Stimulated activated CD8-positive, alpha-beta memory T cell treated with anti-CD3 and anti-CD28 coated beads, Interleukin-2, amount 100 ng/mL, for 1 hour (primary cell): ENCODE measurements at places on chromosomes 2 and 18.

DNA sequence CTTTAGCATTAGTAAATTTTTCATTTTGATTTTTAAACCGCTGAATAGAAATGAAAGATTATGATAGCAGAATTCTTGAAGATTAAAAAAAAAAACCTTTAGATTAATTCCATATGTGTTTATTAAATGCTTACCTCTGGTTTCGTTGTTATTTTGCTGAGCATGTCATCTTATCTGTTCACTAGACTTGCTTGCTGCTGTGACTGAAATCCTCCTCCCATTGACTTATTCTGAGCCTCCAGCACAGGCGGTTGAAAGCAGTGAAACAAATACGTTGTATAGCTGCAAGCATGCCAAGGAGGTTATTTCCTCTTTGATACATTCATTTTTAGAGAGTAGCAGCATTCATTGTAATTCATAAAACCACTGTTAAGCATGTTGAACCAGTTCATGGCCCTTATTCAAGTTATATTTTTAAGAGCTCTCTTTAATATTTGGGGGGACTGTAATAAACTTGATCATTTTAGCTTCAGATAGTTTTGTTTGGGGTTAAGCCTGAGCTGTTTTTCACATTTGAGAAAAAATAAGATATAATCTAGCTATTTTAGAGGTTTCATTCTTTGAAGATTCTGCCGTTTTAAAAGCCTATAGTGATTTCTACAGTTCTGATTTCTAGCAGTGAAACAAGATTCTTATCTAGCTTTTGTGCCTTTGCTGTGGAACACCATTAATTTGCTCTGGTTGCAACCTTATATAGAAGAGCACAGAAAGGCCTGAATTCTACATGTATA is at the start of gene HTR2B:
Gene HTR2B (minus strand): TSS at position 205 of the 731 bp plus-strand sequence. CDS start 1,278 bp downstream, outside the sequence.
- DNase-seq, result no peak

DNA sequence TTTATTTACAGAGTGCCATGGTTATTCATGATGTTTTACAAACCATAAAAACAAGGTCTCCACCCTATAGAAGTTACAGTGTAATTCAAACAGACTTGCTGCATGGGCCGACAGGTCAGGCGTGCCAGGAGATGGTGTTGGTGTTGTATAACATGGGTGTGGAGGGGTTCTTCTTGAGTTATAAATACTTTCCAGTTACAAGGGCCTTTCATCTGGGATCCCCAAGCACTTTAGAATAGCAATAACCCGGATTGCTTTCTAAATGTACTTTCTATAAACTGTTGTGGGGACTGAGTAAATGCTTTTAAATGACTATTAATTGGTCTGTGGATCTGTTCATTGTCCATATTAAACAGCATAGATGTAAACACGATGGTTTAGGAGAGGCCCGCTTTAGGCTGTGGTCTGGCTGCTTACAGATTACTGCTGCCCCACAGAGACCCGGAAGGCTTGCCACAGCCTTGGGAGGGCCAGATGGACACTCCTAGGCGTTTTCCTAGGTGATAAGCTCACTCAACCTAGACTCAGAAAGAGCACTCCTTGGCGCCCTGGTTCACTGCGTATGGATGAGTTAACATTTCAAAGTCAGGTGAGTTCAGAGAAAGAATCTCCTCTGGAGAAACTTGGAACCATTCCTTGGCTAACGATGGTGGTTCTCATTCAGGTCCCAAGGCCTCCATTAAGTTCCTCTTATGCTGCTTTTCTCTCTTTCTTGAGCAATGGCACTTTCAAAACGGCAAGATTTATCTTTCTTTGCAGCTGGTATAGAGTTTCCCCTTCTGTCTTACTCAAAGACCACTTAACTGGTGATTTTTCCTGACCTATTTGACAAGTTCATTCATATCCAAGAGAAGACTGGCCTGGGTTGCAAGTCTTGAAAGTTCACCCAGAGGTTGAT is 3.6 kb upstream of the KIAA2012 start:
- DNase-seq, result no peak

GRCh38 chr2:55228226-55228563 is 3.9 kb downstream of the CLHC1 start:
- no peak for DNase-seq

- DNase-seq, result no peak
These were observed 58.4 kb downstream of the PHLPP1 start for GRCh38 chr18:62773691-62774090.

GRCh38 chr2:166240387-166241313 is 112.8 kb upstream of the SCN1A start:
- DNase-seq, result no peak
